GM18507 (cell line): ENCODE measurements at places on chromosomes 13 and 19.

GRCh38 chr19:13082192-13083007 lies 20.3 kb downstream of the LYL1 start:
- no peak for DNase-seq

DNA sequence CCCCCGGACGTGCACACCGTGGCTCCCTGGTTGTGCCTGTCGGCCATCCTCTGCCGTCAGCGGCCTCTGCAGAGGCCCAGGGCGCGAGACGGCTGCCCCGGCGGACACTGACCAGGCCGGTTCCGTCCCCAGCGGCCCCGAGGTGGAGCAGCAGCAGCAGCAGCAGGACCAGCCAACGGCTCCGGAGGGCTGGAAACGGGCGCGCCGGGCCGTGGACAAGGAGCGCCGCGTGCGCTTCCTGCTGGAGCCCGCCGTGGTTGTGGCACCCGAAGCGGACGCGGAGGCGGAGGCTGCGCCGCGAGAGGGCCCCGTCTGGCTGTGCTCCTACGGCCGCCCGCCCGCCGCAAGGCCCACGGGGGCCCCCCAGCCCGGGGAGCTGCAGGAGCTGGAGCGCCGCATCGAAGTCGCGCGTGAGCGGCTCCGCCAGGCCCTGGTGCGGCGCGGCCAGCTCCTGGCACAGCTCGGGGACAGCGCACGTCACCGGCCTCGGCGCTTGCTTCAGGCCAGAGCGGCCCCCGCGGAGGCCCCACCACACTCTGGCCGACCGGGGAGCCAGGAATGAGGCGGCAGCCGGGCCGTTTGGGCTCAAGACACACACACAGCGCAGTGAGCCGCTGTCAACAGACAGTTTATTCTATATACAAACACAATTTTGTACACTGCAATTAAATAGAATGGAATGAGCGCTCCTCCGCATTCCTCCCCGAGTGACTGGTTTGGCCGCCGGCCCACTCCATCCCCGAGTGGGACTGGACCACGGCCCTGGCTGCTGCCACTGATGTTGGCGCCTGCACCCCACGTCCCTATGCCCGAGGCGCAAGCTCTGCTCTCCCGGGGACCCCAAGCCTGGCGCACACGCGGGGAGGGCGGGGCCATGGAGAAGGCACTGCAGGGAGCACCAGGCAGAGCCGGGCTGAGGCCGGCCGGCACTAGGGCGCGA lies 9.1 kb downstream of the GRIN3B start:
- no peak for DNase-seq

DNA sequence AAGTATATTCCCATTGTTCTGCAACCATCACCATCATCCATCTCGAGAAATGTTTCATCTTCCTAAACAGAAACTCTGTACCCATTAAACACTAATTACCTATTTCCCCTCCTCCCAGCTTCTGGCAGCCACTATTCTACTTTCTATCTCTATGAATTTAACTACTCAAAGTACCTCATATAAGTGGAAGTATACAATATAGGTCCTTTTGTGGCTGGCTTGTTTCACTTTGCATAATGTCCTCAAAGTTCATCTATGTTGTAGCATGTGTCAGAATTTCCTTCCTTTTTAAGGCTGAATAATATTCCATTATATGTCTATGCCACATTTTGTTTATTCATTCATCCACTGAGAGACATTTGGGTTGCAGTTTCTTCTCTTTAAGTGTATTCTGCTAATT lies 159.4 kb downstream of the KCNRG start:
- DNase-seq: no peak

- DNase-seq: no peak
Measured at GRCh38 chr19:3944018-3944721, 11.3 kb downstream of the NMRK2 start.

DNA sequence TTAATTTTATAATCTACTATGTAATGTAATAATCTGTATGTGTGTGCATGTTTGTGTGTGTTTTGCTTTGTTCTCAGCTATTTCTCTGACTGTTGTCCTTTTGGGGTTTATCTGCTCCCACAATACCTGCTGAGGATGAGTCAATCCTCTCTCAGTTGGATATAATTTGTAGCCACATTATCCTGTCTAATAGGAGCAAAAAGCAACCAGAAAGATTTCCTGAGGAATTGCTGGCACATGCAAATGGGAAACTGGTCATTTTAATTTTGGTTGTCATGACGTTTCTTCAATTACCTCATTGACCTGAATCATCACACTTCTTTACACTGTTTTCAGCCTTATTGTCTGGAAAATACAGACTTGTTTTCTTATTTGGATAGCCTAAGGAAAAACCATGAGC lies 488.4 kb downstream of the KLF5 start:
- no peak for DNase-seq

DNA sequence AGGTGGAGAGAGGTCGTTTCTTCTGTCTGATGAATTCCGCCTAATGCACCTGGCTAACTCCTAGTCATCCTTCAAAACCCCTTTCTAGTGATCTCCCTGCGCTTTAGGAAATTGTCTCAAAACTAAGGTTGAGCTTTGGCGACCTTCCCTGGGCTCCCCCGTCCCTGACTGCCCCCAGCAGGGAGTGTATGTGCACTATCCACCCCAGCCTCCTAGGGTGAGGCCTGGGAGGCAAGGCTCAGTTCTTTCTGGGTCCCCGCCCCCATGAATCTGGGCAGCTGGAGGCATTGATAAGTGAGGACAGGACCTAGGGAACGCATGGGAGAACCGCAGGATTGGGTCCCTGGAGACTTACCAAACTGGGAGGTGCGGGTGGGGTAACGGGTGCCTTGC lies 378 bp downstream of the TLE6 start:
- no peak for DNase-seq

DNA sequence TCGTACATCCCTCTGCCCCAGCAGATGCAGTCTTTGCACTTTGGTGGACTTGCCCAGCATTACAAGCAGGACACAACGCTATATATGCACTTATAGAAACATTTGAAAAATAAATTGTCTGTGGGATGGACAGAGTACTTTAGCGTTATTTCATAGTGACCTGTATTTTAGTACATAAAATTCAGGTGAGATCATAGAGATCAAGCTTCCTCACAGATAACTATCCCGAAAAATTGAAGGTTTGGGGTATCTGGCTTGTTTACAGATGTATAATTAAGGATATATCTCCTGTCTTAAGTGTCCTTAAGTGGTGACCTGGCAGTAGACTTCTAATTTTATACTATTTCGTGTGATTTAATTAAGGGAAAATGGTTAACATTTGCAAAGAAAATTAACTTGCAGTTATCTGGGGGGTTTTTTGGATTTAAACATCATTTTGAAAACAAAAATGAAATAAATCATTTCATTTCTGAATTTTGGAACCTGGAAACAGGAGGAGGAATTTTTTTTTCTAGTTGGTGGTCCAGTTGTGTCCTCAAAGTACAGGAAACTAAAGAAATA lies 977 bp upstream of the MAB21L1 start:
- DNase-seq: no peak

DNA sequence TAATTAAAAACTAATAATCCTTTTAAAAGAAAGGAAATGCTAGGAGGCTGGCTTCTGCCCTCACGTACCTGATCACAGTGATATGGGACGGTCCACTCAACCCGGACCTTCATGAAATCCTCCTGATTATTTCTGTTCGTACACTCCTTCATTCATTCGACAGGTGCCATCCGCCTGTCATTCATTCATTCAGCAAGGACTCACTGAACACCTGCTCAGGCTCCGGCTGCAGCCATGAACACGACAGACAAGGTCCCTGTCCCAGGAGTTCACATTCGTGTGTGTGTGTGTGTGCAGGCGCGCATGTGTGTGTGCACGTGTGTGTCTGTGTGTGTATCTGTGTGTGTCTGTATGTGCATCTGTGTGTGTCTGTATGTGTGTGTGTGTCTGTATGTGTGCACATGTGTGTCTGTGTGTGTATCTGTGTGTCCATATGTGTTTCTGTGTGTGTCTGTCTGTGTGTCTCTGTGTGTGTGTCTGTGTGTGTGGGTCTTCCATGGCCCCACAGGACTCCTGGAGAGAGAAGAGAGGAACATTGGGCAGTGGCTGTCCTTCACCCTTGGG lies 28.1 kb upstream of the CCNE1 start:
- no peak for DNase-seq

GRCh38 chr19:9952276-9952675 lies 16.0 kb upstream of the OLFM2 start:
- no peak for DNase-seq

GRCh38 chr13:112592181-112592580 lies 4.2 kb upstream of the TUBGCP3 start:
- DNase-seq: no peak

- no peak for DNase-seq
Measured at GRCh38 chr19:18053576-18054219, 33.0 kb downstream of the IL12RB1 start.

GRCh38 chr13:29885989-29886388 lies 35.6 kb upstream of the UBL3 start:
- DNase-seq: no peak

- no peak for DNase-seq
Measured at GRCh38 chr13:39580881-39581575, 22.0 kb downstream of the LHFPL6 start.

- no peak for DNase-seq
Measured at GRCh38 chr19:31054430-31054829, 294.8 kb downstream of the TSHZ3 start.

- no peak for DNase-seq
Measured at GRCh38 chr19:42081584-42082203, 5.7 kb downstream of the ZNF574 start.

DNA sequence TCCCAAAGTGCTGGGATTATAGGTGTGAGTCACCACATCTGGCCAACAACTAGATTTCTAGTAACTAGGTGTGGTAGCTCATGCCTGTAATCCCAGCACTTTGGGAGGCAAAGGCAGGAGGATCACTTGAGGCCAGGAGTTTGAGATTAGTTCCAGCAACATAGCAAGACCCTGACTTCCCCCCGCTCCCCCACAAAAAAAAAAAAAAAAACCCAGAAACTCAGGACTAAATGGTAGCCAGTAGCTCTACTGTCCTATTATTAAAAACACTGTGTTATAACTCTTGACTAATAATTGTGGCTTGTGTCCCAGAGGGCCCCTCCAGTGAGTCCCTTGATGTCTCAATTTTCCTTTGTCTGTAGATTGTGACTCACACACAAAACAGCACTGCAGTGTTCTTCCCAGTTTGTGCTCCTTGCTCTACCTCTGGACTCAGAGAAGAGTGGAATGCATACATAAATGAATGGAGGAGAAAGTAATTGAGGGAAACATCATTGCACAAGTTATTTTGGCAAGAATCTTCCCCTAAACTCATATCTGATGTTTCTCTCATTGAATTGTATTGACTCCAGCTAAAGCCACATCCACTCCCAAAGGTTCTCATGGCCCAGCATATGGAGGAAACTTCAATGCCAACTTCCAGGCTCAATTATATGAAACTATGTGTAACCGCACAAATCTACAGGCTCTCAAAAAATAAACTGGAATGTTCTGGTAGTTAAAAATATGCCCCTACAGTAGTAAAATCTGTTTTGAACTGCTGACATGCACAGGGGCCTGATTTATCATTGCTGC lies 8.8 kb downstream of the TPT1 start:
- DNase-seq: no peak
